ENCODE measurements at places on chromosomes 2 and 18.
A peak's percentile ranks its signal among the peaks of the same experiment; 100 is the strongest.

DNA sequence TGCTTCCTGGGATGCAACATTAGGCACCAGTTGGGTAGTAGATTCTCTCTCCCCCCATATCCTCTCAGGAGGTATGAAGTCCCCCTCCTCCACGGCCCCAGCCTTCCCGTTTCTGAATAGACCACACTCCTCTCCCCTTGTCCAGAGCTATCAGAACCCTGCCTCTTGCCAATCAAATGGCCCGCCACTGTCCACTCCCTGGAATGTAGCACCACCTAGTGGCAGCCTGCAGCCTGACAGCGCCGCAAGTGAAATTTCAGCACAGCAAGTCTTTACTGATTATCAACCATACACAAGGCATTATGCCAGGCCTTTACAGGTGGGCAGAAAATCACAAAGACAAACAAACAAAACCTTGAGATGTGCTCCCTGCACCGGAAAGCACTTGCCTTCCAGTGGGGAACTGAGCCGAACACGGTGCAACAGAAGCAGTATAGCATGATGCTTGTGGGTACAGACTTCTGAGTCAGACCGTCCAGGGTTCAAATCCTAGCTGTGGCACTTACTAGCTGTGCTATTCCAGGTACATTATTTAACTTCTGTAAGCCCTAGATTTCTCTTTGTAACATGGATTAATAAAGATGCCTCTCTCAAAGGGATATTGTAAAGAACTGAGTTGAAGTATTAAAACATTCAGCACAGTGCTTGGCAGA lies 174.0 kb downstream of the SMAD2 start:
- DNase-seq, result peak; percentile 23

DNA sequence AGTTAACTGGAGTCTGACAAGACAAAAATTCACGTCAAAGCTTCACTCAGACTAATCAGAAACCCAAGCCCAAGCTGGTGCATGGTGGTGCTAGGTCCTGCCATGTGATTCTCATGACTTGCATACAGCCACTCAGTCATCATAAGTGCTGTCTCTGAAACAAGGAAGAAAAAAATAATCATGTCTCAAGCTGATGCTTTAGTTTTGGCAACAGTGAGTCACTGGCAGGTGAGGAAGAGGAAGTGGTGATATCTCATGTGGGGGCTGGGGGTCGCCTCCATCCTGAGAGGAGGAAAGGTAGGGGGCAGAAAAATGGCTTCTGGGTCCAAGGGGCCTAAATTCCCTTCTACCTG lies 136.3 kb downstream of the TMEM163 start:
- DNase-seq, result no peak

- no peak for DNase-seq
These were observed at the start of gene SLC16A14 for GRCh38 chr2:230068651-230069055. Gene SLC16A14 (minus strand): TSS chr2:230068924. CDS start chr2:230059352, 9,572 bp downstream.

DNA sequence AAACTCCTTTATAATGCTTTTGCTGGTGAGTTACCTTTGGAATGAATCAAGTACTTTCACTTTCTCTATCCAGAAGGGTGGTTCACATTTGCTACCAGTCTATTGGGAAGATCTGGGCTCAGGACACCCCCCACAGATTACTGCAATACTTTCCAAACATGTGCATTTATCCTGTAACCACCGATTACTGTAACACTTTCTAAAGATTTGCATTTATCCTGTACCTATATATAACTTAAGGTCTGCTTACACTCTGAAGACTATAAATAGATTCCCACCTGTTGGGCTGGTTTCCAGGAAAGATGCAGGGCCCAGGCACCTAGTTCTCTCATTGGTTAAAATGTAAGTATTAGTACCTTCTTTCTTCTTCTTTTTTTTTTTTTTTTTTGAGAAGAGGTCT lies 113.0 kb upstream of the NEDD4L start:
- no peak for DNase-seq

DNA sequence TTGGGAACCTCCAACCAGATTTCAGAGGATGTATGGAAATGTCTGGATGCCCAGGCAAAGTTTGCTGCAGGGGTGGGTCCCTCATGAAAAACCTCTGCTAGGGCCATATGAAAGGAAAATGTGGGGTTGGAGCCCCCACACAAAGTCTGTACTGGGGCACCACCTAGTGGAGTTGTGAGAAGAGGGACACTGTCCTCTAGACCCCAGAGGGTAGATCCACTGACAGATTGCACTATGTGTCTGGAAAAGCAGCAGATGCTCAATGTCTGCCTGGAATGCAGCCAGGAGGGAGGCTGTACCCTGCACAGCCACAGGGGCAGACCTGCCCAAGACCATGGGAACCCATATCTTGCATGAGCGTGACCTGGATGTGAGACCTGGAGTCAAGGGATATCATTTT lies 573.7 kb upstream of the NXPH2 start:
- DNase-seq, result no peak

DNA sequence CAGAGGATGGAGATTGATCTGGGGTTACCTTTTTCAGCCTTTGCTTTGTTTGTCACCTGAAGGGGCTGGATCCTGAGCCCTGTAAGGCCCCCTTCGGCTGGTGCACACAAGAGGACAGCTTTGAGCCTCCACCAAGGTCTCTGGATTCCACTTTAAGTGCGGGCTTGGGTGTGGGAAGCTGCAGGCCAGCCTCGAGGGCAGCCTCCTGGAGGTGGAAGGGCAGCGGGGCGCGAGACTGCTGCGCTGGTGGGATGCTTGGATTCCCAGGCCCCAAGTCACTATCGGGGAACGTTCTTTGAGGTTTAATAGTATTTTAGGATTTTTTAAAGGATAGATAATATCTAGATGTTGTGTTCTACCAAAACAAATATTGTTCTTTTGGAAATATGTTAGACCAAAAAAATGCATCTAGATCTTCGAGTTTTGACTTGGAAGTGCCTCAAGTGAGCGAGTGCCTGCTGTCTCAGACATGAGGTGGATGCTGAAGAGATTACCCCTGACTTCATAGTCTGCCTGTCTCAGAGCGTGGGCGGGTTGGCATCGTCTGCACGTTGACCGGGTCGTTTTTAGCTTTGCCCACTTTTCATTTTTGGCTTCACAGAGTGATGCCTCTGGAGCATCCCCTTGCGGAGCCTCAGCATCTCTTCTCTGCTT lies 113.8 kb downstream of the AGAP1 start:
- no peak for DNase-seq

- DNase-seq, result no peak
These were observed 594 bp downstream of the ITM2C start for GRCh38 chr2:230865307-230865765.

GRCh38 chr2:24478243-24478642 lies 12.8 kb upstream of the NCOA1 start:
- no peak for DNase-seq
